ENCODE measurements at places on chromosomes 1 and 21.

DNA sequence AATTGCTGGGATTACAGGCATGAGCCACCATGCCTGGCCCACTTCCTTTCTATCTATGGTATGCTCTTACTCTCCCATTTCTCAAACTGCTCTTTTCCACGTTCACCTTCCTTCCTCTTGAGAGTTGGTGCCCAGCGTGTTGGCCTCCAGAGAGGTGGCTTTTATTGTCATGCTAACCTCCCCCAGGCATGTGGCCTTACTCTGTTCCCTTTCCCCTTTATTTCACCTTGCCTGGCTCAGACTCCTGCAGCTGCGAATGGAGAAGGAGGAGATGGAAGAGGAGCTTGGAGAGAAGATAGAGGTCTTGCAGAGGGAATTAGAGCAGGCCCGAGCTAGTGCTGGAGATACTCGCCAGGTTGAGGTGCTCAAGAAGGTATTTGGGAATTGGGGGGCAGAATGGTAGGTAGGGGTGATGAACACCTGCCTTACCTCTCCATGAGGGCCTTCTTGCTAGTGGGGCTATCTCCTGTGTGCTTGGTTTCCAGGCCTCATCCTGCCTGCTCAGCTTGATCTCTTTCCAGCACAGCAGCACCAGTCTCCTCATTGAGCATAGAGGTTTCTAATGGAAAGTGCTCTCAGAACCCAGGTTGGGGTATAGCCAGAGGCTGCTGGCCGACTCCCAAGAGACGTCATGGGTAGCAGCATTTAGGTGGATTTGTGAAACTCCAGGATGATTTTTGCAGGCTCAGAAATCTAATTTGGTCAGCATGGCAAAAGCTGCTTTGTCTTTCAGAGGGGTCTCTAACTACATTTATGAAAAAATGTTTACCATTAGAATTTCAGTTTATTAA lies 13.2 kb upstream of the TUFT1 start:
- no peak for DNase-seq

GRCh38 chr1:151461694-151462093 lies 2.4 kb upstream of the POGZ start:
- no peak for DNase-seq

- DNase-seq = no peak
Measured at GRCh38 chr1:168803806-168804510, 75.0 kb upstream of the DPT start.

- DNase-seq = no peak
Measured at GRCh38 chr21:35423709-35424108, 374.6 kb upstream of the RUNX1 start.

DNA sequence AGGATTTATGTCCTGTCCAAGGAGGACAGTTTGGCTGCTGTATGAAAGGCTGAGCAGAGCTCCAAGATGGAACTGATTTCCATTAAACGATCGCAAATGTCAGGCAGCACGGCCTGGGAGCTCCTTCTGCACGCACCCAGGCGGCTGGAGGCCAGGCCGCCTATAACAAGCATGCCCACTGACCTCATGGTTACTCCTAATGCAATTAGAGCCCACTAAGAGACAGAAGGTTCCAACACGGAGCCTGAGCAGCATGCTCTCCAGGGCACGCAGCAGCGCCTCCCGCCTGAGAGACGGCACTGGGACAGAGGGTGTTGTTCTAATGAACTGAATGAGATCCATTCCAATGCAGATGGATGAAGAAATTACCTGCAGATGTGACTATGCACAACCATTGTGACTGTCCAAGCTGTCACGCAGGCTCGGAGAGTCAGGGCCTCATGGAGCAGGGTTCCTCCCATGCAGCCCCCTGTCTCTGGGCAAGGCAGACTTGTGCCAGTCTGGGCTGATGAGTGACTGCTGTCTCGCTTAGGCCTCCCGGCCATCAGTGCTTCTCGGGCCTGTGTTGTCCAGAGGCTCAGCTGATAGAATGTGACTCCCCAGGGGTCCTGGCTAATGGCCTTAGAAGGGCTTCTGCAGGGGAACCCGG lies 25.2 kb upstream of the CDCA8 start:
- no peak for DNase-seq

- DNase-seq = no peak
Measured at GRCh38 chr1:51443555-51443954, 75.5 kb downstream of the EPS15 start.

- DNase-seq = no peak
Measured at GRCh38 chr1:47699492-47700235, 261.8 kb downstream of the FOXD2 start.

DNA sequence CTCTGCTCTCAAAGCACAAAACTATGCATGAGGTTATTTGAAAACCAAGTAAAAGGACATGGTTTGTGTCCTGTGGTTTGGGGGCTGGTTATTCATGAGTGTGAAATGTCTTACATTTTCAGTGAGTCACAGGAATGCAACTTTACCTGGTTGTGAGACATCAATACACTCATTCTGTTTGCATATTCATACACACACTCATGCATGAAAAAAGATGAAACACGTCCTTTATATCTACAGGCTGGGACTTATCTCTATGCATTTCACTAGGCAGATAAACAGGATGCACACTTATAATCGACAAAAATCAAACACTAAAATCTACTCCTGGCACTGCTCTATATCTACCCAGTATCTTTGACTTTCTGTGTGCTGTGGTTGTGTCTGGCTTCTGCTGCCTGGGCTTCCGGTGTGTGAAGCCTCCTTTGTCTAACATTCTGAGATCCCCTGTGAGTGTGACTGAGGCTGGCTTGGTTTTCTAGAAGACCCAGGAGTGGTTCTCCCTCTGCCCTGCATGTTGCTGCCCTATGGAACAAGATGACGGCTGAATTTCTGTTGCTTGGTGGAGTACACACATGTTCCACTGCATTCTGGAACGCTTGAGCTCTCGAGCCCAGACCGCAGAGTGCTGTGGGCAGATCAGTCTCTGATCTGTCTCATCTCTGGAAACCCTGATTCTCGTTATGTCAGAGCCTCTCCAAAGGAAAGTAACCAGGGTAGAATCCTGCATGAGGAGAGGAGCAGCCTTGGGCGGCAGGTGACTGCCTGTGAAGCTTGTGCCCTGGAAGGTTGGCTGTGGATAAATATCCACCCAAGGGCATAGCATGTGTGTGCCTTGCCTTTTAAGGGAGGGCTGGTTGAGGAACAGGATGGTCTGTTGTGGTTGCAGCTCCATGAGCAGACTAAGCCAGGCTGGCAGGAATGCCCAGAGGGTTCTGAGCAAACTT lies 19.7 kb upstream of the FASLG start:
- DNase-seq = peak; percentile 41

DNA sequence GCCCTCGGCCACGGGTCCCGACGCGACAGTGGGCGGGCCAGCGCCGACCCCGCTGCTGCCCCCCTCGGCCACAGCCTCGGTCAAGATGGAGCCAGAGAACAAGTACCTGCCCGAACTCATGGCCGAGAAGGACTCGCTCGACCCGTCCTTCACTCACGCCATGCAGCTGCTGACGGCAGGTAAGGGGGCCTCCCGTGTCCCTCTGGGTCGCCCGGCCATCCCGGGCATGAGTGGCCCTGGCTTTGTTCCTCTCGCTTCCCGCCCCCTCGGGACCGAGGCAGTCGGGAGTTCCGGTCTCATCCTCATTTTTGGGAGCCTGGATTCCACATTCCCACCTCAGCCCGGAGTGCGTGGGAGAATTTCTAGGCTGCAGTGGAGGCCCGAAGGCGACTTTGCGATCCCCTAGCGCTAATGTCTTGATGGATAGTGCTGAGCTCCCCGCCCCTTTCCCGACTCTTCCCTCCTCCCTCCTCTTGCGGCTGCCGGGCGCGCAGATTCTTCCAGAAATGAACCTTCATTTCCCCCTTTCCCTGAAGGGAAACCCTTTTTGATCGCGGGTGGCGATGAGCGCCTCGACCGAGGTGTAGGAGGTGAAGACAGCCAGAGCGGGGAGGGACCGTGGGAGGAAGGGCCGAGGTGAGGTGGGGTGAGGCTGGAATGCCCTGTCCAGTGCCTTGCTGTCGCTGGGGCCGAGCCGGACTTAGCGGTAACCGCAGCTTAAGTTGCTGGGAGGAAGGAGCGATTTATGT lies 705 bp downstream of the KHDRBS1 start:
- DNase-seq = no peak

- DNase-seq = no peak
Measured at GRCh38 chr1:223123011-223123610, 19.9 kb downstream of the TLR5 start.

- DNase-seq = peak; percentile 12
Measured at GRCh38 chr1:103180660-103181059, 72.3 kb upstream of the COL11A1 start.

DNA sequence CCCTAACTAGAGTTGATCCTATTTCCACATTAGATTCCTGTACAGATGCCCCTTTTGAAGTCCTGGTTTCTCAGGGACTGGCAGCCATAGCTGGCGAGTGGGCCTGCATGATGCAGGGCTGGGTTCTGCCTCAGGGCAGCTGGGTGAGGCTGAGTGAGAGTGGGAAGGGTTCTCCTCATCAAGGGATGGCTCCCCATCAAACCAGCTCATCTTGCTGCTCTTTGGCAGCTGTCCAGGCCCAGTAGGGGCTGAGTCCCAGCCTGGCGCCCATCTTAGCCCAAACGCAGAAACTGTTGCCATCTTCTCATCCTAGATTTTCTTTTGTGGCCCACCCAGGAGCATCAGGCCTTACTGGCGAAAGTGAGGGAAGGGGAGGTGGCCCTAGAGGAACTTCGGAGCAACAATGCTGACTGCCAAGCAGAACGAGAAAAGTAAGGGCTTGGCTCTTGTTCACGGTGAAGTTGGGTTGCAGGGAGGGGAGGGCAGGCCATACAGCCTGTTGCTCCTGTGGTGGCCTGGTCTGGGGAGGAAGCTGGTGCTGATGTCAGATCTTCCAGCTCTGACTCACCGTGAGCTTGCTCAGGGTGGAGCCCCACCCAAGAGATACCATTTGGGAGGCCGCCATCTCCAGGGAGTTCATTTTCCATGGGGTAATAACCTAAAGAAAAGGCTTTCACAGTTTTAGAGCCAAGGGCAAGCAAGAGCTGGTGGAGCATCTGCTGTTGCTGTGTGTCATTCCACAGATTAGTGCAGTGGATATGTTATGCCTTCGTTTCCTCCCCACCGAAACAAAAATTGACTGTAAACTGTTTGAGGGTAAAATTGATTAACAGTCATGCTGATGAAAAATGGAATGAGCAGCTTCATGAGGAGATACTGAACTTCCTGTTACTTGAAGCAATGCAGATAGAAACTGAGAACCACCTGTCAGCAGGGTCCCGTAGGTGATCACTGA lies 34.7 kb downstream of the TUFT1 start:
- DNase-seq = peak; percentile 31

DNA sequence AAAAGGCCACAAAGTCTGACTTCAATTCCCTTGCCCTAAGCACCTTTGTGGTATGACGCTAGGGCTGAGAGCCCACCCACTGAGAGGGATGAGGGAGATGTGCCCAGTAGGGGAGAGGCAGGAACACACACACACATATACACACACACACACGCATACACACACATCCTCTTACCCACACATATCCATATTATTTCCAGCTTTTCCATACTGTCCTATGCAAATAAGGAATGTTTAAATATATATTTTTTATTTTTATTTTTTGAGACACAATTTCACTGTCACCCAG lies 3.0 kb downstream of the RAB25 start:
- DNase-seq = no peak

GRCh38 chr21:41189150-41189745 lies 21.3 kb downstream of the BACE2 start:
- no peak for DNase-seq

- DNase-seq = no peak
Measured at GRCh38 chr1:185681034-185681633, 53.1 kb upstream of the HMCN1 start.

- no peak for DNase-seq
Measured at GRCh38 chr1:85224734-85225623, 24.2 kb upstream of the SYDE2 start.

- DNase-seq = no peak
Measured at GRCh38 chr1:14666962-14667650, 68.6 kb downstream of the KAZN start.

DNA sequence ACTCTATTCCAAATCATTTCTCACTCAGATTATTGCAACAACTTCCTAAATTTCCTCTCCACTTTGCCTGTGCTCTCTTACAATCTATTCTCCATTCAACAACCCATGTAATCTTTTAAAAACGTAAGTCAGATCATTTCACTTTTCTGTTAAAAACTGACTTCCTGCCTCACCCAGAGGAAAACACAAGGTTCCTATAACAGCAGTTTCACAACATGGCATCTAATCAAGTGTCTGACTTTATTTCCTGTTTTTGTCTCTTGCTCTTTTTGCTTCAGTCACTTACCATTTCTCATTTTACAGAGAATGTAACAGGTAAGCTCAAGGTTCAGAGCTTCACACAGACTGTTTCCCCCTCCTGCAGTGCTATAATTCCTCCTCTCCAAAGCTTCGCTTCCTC lies 560.7 kb downstream of the LRRIQ3 start:
- DNase-seq = no peak

DNA sequence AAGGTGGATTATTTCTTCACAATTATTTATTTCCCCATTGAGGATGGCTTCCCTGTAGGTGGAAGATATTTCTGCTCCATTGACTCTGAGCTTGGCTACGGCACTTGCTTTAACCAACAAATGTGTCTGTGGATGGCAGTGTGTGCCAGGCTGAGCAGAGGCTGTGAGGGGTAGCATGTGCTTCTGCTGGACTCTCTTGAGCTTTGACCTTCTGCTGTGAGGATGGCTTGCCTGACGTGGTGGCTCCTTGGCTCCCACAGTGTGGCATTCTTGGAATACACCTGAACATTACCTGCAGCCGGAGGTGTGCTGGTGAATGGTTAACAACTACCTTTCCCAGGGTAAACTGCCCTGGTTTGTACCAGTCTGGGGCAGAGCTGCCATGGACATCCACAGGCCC lies 46.8 kb downstream of the WDR3 start:
- no peak for DNase-seq

- no peak for DNase-seq
Measured at GRCh38 chr1:32031578-32032274, 18.1 kb downstream of the KHDRBS1 start.

DNA sequence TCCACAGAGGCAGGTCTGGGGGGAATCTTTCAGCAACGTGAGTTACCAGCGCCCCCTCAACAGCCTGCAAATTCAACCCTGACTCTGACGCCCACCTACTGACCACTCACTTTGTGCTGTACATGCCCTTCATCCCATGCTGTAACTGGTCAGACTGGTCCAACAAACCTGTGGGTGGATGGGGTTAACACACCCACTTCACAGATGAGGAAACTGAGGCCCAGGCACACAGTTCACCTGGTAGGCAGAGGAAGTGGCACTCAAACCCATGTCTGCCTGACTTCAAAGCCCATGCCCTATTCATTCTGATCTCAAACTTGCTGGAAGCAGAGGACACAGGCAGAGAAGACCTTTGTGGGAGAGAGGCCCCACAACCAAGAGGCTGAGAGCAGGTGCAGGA lies 172.9 kb downstream of the TRABD2B start:
- DNase-seq = no peak

Data from T1000 (cell line).